ENCODE measurements at places on chromosomes 13 and 19.
A peak's percentile ranks its signal among the peaks of the same experiment; 100 is the strongest.

- DNase-seq: no peak
Measured at GRCh38 chr19:43786665-43787064, 5.9 kb upstream of the KCNN4 start.

DNA sequence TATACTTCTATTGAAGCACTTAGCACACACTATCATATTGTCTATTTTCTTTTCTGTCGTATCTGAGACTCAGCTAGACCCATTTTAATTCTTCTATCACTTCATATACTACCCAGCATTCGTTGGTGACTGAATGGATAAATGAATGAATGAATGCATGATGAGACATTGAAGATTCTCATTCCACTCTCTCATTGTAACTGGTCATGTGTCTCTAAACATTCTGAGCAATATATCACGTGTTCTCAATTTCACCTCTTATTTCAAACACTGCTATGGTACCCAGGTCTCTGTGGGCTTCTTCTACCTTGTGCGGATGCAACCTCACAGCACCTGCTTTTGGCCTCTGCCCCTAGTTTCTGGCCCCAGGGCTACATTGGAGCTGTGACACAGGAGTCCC lies 65.2 kb upstream of the USPL1 start:
- no peak for DNase-seq

DNA sequence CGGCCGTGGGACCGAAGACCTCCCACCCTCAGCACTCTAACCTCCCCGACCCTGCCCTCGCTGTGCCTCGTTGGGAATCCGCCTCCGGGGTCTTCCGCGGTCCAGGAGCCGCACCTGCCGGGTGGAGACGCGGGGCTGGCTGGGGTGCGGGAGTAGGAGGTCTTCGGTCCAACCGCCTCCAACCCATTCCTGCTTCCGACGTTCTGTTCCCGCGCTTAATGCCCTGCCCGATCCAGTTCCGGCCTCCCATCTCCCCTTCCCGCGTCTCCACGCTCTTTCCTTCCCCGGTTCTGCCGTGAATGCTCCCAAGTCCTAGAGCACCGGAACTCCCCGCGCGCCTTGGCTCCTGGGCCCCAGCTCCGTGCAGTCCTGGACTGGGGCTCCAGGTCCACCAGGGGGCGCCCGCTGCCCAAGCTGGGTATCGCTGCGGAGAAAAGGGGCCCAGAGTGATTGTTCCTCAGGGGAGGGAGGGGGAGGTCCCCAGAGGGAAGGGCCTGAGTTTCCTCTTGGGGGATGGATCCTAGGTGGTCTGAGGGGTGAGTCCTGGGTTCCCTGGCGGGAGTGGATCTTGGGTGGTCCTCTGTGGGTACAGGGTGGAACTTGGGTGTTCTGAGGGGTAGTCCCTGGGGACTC lies 14.1 kb upstream of the TNFSF9 start:
- peak; percentile 66 for DNase-seq

DNA sequence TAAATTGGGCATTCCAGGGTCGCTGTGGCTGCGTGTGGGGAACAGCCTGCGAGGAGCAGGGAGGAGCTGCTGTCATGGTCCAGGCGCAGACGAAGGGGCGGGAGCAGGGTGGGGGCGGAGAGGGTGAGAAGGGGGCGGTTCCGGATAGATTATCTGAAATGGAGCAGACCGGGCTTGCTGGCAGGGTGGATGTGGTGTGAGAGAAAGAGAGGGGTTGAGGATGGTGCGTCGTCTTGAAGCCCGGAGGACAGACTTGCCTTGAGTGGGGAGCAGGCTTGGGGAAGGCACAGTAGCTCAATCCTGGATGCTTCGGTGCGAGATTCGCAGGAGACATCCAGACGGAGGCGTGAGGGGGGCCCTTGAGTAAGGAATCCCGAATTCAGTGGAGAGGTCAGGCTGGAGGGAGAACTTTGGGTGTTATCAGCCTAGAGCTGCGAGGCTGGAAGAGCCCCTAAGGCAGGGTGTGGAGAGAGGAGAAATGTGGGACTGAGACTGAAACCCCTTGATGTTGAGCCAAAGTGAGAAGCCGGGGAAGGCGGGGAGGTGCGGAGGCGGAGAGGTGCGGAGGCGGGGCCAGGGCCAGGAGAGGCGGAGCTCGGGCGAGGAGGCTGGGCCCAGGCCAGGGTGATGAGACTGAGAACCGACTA lies 40.6 kb downstream of the DPF1 start:
- no peak for DNase-seq

- DNase-seq: no peak
Measured at GRCh38 chr19:39913682-39914333, 20.6 kb downstream of the FCGBP start.

- DNase-seq: no peak
Measured at GRCh38 chr13:25827831-25828465, 223.9 kb downstream of the SHISA2 start.

- no peak for DNase-seq
Measured at GRCh38 chr19:36030264-36031148, 2.2 kb downstream of the CLIP3 start.

- DNase-seq: no peak
Measured at GRCh38 chr19:13215572-13216380, 65.6 kb downstream of the IER2 start.

DNA sequence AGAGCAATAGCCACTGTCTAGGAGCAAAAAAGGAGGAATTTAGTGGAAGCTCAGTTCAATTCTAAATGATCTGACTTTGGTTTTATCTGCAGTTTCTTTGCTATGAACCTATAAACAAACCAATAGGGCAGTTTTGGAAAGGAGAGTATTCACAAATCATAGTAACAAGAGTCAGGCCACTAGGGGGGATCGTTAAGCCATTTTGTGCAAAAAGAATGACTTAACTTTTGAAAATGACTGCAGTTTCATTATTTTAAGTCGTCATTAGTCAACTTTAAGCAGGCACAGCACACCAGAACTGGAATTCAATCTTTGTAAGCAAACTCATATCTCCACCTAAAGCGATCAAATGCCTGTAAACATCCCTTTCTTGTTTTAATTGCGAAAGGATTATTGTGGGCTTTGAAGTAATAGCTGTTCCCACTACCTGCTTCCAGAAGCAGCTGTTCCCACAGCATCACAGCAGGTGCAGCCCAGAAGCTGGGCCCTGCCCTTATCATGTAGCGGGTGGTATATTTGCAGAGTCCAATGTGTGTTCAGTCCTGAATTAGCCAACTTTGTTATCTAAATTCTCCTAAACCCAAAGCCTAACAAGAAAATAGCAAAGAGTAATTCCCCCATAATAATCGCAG lies 51.5 kb downstream of the SOX21 start:
- no peak for DNase-seq

DNA sequence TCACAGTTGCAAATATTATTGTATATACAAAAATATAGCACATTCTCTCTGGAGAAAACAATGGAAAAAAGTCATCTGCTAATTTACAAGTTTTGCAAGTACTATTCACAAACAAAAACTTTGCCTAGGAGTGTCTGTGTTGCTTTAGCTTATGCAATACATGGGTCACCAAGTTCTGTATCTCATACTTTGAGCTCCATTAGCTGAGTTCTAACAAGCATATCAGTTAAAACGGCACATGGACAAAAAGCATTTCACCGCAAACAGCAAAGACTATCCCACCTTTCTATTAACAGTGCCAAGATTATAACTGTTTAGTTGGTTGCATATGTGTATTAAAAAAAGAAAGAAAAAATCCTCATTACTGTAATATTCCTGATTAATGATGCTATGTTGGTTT lies 4.6 kb downstream of the SPRY2 start:
- DNase-seq: no peak

- no peak for DNase-seq
Measured at GRCh38 chr19:31749231-31749630, 400.0 kb upstream of the TSHZ3 start.

DNA sequence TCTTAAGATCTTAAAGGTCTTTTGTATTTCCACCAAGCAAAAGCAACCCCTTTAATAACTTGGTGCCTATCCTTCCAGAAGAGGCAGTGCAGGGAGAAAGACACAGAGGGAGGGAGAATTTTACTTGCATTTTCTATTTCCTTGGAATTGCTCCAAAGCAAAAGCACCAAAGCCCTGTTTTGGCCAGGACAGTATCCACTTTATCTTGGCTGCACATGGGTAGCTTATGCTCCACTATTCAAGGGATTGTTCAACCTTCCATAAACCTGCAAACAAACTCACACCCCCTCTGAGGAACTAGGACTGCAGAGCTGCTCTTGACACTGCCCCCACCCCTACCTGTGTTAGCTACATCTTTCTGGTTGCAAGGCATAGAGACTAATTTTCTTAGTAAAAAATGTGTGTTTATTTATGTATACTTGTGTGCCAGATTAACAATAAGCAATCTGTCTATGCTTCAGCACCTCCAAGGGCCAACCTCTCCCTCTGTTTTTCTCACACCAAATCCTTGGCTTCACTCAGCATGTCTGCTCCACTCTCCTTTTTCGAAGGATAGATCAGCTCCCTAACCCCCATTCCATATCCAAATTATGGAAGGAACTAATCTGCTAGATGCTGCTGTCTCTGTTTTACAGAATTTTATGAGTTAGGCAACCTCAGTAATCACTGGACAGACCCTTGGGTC lies 68.1 kb upstream of the KLF12 start:
- no peak for DNase-seq

GRCh38 chr19:49680421-49681351 lies 3.6 kb downstream of the PRMT1 start:
- DNase-seq: peak; percentile 56

DNA sequence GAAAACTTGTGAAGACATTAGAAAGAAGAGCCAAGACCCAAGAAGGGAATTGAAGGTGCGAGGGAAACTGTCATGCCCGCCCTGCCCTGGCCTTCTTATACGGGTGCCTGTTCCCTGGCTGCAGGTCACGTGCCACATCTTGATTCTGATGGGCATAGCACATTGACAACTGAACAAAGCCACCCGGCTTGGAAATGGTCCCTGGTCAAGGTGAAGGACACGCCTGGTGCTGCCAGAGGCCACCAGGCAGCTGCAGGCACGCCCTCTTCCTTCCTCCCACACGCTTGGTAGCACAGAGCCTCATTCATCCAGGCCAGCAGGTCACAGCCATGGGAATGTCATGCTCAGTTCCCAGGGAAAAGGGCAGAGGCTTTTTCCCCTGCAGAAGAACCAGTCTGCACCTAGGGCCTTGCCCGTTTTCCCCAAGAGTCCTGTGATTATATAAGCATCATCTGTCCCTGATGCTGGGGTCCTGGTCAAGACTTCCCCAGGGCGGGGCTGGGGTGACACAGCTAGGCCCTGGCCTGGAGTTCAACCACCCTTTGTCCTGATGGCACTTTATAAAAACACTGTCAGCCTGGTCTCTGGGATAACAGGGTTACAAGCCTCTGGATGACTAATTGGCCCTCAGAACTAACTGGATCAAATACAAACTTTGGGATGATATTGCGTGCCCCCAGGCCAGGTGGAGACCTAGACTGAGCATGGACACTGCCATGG lies 56.0 kb downstream of the CDADC1 start:
- DNase-seq: no peak

DNA sequence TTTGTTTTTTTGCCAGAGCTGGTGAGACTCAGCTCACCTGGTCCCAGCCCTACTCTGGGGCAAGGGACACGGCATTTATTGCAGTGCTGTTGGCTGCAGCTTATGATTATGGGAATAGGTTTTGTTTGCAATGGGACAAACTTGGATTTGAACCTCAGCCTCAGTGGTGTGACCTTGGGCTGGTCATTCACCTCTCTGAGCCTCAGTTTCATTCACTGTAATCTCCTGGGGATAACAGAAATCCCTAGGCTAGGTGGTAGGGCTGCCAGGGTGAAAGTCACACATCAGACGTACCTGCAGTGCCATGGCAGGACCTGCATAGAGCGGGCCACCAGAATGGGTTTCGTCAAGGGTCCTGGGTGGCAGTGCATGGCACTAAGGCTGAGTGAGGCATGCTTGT lies 73.7 kb upstream of the MEDAG start:
- no peak for DNase-seq

DNA sequence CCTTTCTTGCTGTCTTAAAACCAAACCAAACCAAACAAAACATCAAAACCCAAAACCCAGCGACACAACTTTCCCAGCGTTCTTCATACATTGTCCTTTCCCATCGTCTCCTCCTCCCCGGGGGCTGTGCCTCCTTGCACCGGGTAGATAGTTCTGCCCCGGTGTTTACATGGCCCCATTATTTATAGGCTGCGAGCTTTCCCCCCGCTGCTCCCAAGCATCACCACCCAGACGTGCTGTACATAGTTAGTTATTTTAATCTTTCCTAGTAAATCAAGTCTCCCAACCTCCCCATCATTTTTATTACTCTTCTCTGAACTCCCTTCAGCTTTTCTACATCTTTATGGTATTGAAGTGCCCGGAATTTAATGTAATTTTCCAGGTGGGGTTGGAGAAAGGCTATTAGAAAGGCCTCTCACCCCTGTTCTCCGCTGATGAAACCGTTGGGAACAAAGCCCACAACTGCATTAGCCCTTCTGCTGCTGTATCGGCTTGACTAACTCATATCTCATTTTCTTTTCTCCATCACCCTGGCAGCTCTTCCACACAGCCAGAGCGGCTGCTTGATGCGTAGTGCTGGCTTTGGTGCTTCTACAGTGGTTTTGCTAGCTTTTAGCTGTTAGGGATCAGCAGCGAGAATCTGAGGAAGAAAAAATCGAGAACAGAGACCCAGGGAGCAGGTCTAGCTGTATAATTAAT lies 53.1 kb downstream of the FGF9 start:
- no peak for DNase-seq

- no peak for DNase-seq
Measured at GRCh38 chr19:12166626-12167025, 3.7 kb downstream of the ZNF136 start.

DNA sequence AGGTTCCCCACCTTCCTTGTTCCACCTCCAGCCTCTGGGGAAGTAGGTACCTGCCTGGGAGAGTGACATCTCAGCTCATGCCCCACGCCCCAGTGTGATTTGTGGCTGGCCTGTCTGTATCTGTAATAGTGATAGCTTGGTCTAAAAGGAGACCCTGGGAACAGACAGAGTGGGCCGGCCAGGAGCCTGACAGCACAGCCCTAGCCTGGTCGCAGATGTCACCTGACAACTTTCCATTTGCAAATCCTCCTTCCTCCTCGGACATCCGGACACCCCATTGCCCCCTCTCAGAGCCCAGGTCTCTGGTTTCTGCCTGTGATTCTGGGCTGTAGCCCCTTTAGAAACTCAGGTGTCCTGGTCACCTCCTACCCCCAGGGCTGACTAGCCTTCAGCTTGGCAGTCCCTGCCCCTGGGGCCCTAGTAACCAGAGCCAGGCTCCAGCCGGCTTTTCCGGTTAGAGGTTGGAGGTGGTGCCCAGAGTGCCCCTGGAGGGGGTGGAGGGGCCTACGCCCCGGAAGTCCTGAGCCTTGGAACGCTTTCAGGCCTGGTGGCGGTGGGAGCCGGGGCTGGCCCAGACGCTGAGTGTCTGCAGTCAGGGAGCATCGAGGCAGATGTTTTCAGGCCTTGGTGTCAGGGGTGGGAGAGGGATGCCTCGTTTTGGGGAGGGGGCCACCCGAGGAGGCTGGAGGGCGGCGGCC lies 6.5 kb downstream of the LRRC8E start:
- no peak for DNase-seq

DNA sequence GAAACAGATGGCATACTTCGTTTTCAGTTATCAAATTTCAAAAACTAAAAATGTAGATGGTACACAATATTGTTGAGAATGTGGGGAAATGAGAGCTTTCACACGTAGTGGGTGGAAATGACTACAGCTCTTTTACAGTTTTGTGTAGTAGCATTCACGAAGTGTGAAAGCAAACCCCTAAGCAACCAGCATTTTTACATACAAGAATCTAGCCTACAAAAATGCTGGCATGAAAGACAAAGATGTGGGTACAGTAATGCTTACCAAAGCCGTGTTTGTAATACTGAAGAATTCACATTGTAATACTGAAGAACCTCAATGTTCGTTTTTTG lies 6.3 kb upstream of the ZNF283 start:
- no peak for DNase-seq

All from HCT116 (cell line).